ENCODE measurements at places on chromosomes 2 and 18.

DNA sequence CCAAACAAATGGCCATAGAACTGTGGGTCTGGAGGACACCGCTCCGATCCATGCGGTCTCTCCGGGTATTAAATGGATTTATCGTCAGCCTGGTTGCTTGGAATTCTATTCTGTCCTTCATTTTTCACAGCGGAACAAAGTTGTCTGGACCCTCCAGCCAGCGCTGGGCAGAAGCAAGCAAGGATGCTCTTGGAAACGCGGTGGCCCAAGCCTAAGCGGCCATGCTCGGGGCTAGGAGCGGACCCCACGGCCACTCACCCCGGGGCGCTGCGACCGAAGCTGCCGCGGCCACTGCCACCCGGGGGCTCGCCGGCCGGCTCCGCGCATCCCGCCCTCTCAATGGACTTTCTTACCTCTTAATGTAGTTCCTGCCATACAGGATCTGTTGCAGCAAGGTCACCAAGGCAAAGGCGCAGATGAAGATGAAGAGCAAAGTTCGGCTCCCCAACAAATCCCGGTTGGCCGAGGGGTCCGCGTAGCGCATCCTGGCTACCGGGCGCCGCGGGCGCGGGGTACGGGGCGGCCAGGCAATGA, 761 bp downstream of the ST8SIA5 start:
- DNase-seq: no peak

DNA sequence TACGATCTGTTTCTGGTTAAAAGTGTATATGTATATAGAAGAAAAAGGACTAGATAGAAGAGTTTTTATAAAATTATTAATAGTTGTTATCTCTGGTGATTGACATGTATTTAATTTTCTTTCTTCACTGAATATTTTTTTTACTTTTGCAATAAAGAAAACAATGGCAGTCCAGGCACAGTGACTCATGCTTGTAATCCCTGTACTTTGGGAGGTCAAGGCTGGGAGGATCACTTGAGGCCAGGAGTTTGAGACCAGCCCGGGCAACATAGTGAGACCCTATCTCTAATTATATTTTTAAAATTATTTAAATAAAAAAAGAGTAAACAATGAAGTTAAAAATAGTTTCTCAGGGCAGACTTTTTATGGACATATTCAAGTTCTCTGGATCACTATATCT, 114.7 kb downstream of the FAM117B start:
- no peak for DNase-seq

- DNase-seq: no peak
Measured at GRCh38 chr2:157866202-157866601, 9.9 kb downstream of the ACVR1 start.

DNA sequence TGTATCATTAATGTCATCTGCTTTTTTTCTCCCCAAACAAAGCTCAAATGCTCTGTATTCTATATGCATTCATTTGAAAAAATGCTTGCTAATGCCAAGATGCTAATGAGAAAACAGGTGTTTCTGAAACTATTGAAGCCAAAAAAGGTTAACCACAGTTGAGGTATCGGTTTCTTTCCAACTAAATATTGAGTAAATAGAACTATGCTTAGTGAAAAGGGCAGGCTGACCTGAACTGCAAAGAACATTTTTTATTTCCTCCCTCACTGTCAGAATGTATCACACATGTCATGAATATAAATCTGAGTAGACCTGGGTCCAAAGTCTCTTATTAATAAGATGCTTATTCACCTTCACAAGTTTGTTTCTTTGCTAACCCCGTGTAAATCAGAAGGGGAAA, 866.6 kb downstream of the CPS1 start:
- no peak for DNase-seq

- no peak for DNase-seq
Measured at GRCh38 chr2:205066081-205066480, 520.8 kb downstream of the PARD3B start.

GRCh38 chr2:150548527-150548926, 61.1 kb upstream of the RND3 start:
- peak; percentile 29 for DNase-seq

GRCh38 chr2:104584393-104584792, 269.5 kb upstream of the POU3F3 start:
- DNase-seq: no peak

GRCh38 chr2:120871881-120872620, 136.4 kb downstream of the GLI2 start:
- DNase-seq: no peak

GRCh38 chr2:30789670-30790210, 17.5 kb downstream of the CAPN13 start:
- no peak for DNase-seq

Measured in HEK293T (cell line).